ENCODE measurements at places on chromosomes 12 and 14. TPM values are rescaled to one million over a fixed set of nuclear protein-coding genes. Genes with fewer than 3 reads are reported as not detected.

The ACOT6 gene
- not detected for total RNA-seq

The TRIAP1 gene
- total RNA-seq = 26.0 TPM

DNA sequence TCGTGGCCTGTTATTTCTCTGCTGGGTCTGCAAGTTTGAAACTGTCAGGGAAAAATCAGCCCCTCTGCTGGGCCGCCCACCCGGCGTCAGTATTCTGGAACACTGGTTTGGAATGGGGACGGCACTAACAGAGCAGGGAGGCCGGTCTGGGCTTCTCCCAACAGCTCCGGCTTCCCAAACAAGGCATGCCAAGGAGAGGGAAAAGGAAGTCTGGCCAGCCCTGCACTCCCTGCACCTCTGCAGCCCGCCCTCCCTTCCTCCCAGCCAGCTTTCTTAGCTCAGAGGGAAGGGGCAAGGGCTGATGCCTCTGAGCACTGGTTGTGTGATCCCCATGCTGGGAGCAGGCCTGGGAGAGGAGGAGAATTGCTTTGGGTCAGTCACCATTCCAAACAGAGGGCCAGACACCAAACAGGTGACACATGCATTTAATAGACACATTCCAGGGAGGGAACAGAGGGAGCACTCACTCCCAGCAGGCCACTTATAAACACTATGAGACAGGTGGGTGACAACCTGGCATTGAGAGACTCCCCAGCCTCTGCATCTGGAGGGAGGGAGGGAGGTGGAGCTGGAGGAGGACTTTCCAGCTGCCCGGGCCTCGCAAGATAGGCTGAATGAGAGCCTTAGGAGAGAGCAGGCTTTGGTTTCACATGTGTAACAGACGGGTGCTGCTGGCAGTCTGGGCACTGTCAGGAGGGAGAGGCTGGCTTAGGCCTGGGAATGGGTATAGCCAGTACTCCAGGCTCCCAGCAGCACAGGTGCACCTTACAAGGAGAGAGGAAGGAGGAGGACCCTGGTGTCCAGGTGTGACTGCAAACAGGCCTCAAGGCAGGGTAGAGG is 10.3 kb downstream of the KRT75 start:
- no peak for DNase-seq

The TSHR gene
- total RNA-seq = not detected

DNA sequence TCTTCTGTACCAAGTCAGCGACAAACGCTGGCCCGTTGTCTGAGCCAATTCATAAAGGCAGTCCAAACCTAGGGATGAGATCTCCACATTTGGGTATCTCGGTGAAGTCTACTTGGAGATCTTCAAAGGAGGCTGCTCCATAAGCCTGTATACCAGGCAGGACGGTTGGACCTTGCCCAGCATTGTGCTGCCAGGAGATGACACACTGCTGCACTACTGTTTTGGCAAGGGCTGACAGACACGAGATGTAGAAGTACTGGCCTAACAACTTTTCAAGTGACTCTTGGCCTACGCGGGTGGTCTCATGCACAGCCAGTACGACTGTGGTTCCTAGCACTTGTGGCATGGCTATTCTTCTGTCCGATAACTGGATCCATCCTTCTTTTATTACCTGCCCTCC is 135.3 kb downstream of the SLC38A6 start:
- peak; percentile 83 for DNase-seq

GRCh38 chr12:57072661-57073060 is 5.9 kb downstream of the NEMP1 start:
- no peak for DNase-seq

The DCD gene
- total RNA-seq = not detected

The CCDC198 gene
- not detected for total RNA-seq

- DNase-seq = no peak
Observed at GRCh38 chr14:61454545-61454944, 133.2 kb downstream of the PRKCH start.

GRCh38 chr14:85479771-85480170 is 50.2 kb upstream of the FLRT2 start:
- DNase-seq = no peak

DNA sequence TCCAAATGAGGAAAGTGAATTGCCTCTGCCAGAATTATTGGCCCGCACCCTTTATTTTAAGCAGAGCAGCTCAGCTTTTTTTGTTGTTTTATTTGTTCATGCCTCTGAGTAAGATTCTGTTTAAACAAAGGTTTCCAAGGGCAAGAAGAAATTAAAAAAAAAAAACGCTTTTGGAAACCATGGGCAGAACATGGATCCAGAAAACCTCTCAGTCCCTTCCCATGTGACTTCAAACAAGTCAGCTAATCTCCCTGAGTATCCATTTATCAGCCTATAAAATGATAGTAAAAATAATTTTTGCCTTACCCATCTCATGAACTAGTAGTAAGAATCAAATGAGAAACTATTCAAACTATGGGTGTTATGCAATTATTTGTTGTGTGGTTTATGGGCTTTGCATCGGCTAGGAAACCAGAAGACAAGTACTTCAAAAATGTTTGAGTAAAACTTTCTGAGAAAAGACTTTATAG is 27.6 kb downstream of the KITLG start:
- no peak for DNase-seq

DNA sequence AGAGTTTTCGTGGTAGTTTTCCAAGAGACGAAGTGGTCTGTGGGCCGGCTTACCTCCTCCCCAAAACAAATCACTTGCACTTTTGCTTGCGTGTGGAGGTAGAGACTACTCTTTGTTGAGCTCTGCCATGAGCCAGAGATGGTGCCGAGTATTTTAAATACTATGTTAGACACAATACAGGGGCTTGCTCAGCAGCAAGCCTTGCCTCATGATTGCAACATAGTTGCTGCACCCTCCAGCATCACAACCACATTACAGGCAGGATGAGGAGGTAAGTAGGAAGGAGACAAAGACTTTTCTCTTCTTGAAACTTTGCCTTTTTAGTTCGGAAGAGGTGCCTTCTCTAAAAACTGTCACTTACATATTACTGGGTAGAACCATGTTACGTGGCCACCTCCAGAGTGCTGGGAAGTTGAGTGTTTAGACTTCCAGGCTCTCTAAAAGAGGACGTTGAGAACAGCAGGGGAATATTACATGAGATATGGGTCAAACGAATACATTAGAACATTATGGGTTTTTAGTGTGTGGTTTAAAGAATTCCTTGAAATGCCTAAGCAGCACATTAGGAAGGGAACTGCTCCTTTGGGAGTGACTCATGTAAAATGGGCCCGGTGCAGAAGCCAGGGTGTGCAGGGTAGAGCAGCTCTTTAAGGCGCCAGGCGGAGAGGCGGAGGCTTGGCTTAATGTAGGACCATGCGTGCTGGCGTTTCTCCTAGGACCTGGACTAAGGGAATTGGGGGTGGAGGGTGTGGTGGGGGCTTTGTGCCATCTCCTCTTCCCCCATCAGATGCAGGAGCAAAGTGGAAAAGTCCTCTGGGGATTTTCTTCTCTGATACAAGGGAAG is 110.6 kb upstream of the PRMT8 start:
- no peak for DNase-seq

- no peak for DNase-seq
Observed at GRCh38 chr14:59328454-59328853, 136.7 kb downstream of the GPR135 start.

The AQP2 gene
- total RNA-seq = not detected

- DNase-seq = no peak
Observed at GRCh38 chr14:92549105-92549858, 35.7 kb downstream of the RIN3 start.

The LRFN5 gene
- 0.51 TPM for total RNA-seq

The AICDA gene
- total RNA-seq = not detected

DNA sequence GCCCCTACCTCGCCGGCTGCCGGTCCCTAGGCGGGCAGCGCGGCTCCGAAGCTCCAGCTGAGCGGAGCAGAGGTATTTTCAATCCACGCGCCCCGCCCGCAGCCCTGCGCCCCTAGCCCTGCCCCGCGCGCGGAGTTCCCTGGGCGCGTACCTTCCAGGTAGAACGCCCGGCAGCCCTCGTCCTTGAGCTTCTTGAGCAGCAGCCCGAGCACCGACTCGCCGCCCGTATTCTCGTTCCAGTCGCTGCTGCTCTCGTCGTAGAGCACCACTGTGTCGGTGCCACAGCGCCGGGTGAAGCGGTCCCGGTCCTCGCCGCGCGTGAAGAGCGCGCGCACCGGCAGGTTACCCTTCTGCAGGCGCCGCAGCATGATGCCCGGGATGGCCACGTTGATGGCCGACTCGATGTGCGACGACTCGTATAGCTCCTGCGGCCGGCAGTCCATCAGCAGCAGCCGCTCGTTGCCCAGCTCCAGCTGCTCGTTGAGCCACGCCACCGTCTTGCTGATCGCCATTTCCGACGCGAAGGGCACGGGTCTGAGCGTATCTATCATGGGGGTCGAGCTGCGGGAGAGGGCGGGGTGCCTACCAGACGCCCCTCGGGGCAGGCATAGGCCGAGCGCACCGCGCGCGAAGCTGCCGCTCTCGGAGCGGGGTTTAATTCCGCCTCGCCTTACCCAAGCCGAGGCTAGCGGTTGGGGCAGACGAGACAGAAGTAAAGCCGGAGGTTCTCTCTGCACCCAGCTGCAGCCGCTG is 636 bp downstream of the DUSP6 start:
- no peak for DNase-seq

GRCh38 chr12:80188576-80188975 is 89.2 kb downstream of the OTOGL start:
- no peak for DNase-seq

Measured in gastrocnemius medialis (tissue), 4 donors.